ENCODE measurements at places on chromosomes 4 and X. TPM values are rescaled to one million over a fixed set of nuclear protein-coding genes. Genes with fewer than 3 reads are reported as not detected.

GRCh38 chrX:65821721-65822496 is 154.5 kb downstream of the MSN start:
- DNase-seq, result no peak

DNA sequence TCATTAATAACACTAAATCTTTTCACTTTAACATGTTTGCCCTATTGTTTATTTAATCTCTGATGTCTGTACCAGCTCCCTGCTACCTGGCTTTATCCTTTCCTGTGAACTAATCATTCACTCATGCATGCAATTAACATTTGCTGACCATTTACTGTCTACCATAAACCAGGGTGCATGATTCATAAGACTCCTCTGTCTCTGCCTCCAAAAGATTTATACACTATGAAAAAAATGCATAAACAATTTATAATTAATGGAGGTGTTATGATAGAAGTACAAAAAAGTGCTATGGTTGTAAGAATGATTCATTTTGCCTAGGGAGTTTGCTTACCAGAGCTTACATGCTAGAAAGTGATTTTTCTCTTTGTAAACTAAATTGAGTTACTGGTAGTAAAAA is 24.5 kb upstream of the CPEB2 start:
- DNase-seq, result no peak

CENPVL1 gene
- total RNA-seq, result not detected

NPY1R gene
- total RNA-seq, result 4.3 TPM

PNMA6A gene
- 4.9 TPM for total RNA-seq

TRIM60 gene
- not detected for total RNA-seq

GRCh38 chrX:65862638-65863037 is 177.2 kb downstream of the VSIG4 start:
- no peak for DNase-seq
